Renal cortical epithelial cell (primary cell): ENCODE measurements at places on chromosomes 2 and 18. TPM values are rescaled to one million over a fixed set of nuclear protein-coding genes. Genes with fewer than 3 reads are reported as not detected.
A peak's percentile ranks its signal among the peaks of the same experiment; 100 is the strongest.

- no peak for DNase-seq
These were observed 178.8 kb upstream of the HDAC4 start for GRCh38 chr2:239579524-239580198.

DNA sequence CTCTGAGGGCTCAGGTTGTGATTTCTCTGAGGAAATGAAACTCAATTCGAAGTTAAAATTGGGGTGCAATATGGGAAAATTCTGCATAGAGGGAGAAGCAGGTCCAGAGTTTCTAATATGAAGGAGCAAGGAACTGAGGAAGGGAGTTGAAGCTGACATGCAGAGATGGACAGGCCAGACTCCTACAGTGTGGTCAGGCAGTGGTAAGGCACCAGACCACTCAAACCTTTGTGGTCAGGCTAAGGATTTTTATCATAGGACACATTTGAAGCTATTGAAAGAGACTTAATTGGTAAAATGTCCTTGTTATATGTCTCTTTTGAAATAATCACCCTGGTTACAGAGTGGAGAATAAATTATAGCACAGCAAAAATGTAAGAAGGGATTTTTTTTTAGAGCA, 1074.8 kb upstream of the CDH2 start:
- DNase-seq, result peak; percentile 4

GRCh38 chr2:220533485-220533884, 906.1 kb downstream of the SLC4A3 start:
- DNase-seq, result peak; percentile 27

- no peak for DNase-seq
These were observed 32.2 kb downstream of the ZAP70 start for GRCh38 chr2:97745474-97746174.

The GCKR gene
- total RNA-seq, result 1.4 and 1.6 TPM in 2 replicates

The DSEL gene
- total RNA-seq, result 8.7 and 10.7 TPM in 2 replicates

DNA sequence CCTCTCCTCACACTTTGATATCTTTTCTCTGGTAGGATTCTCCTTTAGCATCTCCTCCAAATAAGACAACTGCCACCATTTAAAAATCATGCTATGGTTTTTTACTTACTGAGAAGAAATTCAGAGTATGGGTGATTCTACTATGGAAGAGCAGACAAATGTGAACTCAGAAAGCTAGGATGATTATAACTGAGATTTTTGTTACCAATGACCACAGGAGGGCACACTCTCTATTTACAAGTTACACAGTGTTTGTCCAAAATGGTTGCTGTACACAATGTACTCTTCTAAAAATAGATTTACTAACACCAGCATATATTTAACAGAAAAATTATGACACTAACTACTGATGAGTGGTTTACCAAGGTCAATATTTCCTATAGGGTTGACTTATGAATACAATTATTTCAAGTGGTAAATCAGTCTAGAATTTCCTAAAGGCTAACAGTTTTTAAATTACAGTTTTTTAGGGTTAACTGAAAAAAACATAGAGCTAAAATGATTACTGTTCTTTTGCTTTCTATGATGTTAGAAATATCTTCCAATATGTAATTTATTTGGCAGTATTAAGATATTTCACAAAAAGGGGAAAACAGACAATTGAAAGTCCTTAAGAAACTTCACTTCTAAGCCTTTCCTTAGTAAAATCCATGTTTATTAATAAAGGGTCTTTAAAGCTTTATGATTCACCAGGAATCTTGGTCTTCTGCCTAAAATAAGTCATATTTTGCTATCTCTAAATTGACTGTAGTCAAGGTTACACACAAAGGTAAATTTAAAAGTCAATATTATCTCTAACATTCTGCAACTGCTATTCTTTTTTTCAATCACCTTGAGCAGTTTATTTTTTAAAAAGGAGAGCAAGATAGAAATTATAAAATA, 57.2 kb downstream of the MAP4K3 start:
- DNase-seq, result peak; percentile 77

GRCh38 chr2:98871506-98871905, 64.5 kb downstream of the CRACDL start:
- DNase-seq, result no peak

DNA sequence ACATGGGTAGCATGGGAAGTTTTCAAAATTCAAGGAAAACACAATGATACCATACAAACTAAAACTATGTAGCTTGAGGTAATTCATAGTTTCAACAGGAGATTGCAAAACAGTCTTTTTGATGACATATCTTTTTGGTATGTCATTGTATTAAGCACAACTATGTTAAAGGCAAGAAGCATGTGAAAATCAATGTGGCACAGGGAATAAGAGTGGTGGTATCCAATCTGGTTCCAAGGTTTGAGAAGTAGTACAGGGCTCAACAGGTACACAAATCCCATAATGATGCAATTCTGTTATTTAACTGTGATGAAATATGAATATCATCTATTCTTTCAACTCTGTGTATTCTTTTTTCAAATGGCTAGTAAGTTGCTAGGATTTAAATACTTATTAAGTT, 16.4 kb upstream of the DLX2 start:
- DNase-seq, result peak; percentile 86

GRCh38 chr18:38545071-38545470, 979.5 kb upstream of the CELF4 start:
- DNase-seq, result peak; percentile 5

DNA sequence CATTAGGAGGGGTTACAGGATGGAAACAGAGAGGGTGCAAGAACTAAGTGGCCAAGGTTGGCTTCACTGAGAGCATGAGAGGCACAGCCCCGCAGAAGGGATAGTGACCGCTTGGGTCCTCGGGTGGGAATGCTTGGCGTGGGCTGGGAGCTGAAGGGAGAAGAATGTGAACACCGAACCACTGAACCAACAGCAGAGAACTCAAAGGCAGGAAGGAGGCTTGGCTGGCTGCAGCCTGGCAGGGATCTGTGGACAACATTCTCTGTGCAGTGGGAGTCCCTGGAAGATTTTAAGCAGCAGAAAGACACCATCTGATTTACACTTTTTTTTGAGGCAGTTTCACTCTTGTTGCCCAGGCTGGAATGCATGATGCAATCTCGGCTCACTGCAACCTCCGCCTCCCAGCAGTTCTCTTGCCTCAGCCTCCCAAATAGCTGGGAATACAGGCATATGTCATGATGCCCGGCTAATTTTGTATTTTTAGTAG, 33.9 kb downstream of the SOWAHC start:
- DNase-seq, result no peak

DNA sequence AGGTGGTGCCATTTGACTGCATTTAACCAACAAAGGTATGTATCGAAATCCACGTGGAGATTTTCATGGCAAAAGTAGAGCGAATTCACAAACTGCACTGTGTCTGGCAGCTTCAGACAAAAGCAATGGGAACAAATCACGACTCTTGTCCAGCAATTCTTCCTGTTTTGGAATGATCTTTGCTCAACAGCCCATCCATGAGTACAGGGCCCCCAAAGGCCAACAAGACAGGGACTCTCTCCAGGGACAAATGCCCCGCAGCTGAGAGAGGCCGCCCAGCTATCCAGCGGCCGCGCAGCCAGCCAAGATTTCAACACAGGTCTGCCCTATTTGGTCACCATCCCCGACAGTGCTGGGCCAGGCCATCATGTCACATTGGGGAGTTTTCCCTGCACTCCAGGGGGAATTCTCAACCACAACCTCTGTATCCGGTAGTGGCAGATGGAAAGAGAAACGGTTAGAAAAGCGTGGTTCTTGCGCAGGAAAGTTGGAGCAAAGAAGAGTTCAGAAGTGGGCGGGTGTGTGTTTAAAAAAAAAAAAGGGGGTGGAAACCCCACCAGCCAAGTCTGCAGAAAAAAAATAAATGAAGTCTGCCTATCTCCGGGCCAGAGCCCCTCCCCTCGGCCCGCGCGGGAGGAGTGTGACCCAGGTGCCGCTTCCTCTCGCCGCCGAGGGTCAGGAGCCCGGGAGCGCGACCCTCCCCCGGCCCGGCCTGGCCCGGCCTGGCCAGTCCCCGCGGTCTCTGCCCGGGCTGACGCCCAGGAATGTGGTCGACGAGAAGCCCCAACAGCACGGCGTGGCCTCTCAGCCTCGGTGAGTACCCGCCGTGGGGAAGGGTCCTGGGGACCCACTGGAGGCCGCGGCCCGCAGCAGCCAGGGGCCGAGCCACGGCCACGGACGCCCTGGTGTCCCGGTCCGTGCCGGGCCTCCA, at the start of gene GYPC:
Gene GYPC (plus strand): TSS at position 659 of the 931 bp plus-strand sequence. CDS start 106 bp downstream, at position 765.
- peak; percentile 47 for DNase-seq

The ANKRD62 gene
- not detected in 2 replicates for total RNA-seq

The SLC5A7 gene
- not detected in 2 replicates for total RNA-seq

GRCh38 chr2:217725409-217725808, 277.4 kb downstream of the TNS1 start:
- no peak for DNase-seq

DNA sequence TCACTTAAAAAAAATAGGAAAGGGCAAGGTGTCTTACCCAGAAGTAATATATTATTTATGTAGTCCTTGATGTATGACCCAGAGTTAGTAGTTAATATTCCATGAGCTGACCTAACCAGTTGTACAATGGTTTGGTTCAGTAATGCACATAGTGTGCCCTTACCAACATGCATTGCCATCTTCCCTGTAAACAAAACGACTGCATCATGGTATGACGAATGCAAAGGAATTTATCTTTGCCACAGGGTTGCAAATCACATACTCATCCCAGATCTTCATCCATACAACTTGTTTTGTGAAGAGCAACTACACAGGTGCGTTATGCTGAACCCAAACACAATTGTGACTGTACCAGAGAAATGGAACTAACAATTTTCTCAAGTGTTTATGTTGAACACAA, 68.9 kb upstream of the ZSWIM2 start:
- no peak for DNase-seq

The CABYR gene
- 4.5 and 9.2 TPM in 2 replicates for total RNA-seq

DNA sequence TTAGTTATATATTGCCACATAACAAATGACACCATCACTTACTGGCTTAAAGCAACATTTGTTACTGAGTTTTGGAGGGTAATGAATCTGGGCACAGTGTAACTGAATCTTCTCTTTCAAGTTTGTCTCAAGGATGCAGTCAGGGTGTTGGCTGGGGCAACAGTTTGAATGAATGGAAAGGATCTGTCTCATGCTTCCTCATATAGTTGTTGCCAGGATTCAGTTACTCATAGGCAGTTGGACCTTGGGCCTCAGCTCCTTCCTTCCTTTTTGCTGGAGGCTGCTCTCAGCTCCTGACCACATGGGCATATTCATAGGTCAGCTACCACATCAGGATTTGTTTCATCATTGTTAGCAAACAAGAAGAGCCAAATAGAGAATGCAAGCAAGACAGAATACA, 466.1 kb upstream of the MC4R start:
- DNase-seq, result no peak

- DNase-seq, result no peak
These were observed 431.5 kb downstream of the RNF144A start for GRCh38 chr2:7348761-7349160.

DNA sequence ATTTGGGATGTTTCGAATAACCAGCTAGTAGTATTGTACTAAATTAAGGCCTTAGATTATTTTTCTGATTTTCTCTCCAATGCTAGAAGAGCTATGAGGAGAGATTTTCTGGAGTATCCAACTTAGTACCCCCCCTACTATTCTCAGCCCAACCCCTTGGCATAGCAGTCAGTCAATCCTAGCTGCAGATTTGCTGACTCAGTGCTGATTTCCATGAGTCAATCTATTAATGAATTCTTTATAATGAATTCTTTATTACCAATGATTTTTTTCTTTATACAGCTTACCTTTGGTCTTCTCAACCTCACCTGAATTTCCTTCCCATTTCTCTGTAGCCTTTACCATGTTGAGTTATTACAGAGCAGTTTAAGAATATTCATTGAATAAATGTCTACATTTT, 192.8 kb upstream of the ETAA1 start:
- DNase-seq, result no peak

DNA sequence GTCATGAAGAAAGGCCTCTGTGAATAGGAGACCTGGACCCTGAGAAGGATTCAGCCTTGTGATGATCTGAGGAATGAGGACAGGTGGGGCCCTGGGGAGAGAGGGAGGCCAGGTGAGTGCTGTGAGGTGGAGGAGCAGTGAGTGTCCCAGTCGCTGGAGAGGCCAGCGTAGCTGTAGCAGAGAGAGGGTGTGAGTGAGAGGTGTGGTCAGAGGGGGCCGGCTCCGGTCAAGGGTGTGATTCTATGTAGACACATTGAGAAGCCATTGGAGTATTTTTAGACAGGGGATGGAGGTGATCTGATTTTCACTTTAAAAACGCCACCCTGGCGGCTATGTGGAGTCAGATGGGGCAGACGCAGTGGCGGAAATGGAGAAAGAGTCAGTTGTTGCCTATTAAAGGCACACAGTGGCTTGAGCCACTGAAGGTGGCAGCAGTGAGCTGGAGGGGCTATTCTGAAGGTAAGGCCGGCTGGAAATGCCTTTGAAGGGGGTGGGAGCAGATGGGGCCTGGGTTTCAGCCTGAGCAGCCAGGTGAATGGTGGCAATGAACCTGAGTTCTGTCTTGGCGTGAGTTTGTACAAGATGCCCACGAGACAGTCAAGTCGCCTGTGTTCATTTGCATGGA, 55.6 kb downstream of the GREB1 start:
- no peak for DNase-seq

GRCh38 chr2:240579771-240580614, 6.5 kb upstream of the CAPN10 start:
- peak; percentile 89 for DNase-seq

- no peak for DNase-seq
These were observed 47.3 kb downstream of the TRABD2A start for GRCh38 chr2:84833481-84834150.

DNA sequence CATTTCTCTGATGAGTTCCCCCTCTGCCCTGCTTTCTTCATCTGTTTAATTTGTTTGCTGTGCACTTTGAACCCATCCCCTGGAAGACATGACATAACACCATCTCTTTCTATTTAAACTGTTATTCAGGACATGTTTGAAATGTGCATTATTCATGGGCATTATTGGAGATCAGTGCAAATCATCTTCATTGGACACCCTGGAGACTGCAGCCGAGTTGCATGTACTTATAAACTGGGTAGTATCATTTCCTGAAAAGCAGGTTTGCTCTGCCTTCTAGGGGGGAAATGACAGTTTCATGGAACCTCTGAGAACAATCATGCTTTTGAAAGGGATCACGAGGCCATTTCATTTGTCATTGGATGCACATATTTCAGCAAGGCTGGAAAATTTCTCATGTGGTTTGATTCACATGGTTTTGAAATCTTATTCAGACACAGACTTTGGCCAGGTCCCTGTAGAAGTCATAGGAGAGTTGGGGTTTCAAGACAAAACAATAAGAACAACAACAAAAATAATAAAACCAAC, 462.8 kb upstream of the MEX3C start:
- no peak for DNase-seq

The CDH2 gene
- 106 and 137 TPM in 2 replicates for total RNA-seq

GRCh38 chr2:208545403-208546042, 138.9 kb downstream of the PTH2R start:
- DNase-seq, result peak; percentile 47

GRCh38 chr18:63961435-63961980, 8.4 kb upstream of the SERPINB8 start:
- no peak for DNase-seq

DNA sequence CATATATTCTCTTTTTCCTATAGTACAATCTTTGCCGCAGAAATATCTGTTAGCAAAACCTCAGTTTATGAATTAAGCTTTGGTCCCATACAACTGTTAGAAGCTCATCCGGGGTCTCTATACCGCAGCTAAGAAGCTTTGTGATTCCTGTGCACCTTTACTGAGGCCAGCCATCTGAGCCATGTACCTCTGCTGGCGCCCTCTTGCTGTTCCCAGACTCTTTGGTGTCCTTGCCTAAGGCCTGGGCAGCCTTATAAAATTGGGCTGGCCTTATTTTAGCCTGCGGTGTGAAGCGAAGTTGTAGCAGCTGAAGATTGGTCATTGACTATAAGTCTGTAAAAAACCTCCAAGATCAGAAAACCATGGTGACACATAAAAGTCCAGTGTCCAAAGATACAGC, 1135.1 kb upstream of the CHAC2 start:
- DNase-seq, result no peak

- peak; percentile 22 for DNase-seq
These were observed 395.5 kb upstream of the HNRNPA3 start for GRCh38 chr2:176817061-176817565.
